ENCODE measurements at places on chromosomes 6 and 20.

GRCh38 chr6:166650824-166651807 is 24.1 kb upstream of the RPS6KA2 start:
- no peak for DNase-seq

DNA sequence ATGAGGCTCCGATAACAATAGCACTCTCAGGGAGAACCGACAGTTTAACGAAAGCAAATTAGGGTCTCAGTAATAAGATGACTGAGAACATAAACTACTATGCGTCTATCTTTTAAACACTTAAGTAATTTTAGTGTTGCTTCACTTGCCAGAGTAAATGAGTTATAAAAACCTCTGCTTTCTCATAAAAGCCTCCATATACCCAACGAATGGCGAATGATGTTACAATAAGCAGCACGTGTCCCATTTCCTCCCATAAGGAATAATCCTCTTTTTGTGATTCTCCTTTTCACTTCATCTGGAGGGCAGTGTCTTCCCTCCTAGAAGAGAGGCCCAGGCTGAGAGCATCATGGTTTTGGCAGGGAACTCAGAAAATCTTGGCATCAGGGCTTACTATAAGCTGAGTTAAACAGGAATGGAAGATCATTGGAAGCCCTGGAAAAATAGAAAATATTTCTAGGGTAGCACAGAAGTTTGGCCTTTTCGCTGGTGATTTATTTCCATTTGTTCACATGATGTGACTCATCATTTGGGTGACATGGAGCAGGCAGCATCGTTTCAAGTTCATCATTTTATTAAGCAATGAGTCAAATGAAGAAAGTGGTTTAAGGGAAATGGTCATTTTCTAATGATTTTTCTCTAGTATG is 255.4 kb downstream of the ATXN1 start:
- no peak for DNase-seq

GRCh38 chr6:99143108-99143861 is 195.5 kb upstream of the FBXL4 start:
- DNase-seq, result no peak

- DNase-seq, result no peak
These were observed 42.7 kb downstream of the IRAK1BP1 start for GRCh38 chr6:78910010-78910409.

- no peak for DNase-seq
These were observed 198.0 kb downstream of the SIM1 start for GRCh38 chr6:100266494-100267401.

- no peak for DNase-seq
These were observed 81.1 kb downstream of the MAFB start for GRCh38 chr20:40607927-40608326.

DNA sequence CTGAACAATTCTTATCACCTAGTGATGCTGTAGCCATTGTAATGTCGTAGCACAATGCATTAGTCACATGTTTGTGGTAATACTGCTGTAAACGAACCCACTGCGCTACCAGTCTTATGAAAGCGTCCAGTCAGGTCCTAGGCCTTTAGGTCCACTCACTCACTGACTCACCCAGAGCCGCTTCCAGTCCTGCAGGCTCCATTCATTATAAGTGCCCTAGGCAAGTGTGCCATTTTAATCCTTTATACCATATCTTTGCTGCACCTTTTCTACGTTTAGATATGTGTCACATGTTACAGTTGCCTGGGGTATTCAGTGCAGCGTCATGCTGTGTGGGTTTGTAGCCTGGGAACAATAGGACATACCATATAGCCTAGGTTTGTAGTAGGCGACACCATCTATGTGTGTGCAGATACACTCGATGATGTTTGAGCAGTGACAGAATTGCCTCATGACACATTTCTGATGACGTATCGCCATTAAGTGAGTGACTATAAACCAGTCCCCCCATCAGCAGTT is 15.4 kb downstream of the IGF2R start:
- DNase-seq, result no peak

GRCh38 chr6:149755300-149756260 is 6.0 kb downstream of the PCMT1 start:
- DNase-seq, result peak; percentile 8

- no peak for DNase-seq
These were observed 160.9 kb downstream of the DTNBP1 start for GRCh38 chr6:15501826-15502445.

GRCh38 chr6:110654096-110654820 is 161.0 kb downstream of the CDK19 start:
- no peak for DNase-seq

- DNase-seq, result no peak
These were observed 7.2 kb downstream of the BTBD9 start for GRCh38 chr6:38632490-38632889.

- DNase-seq, result no peak
These were observed 138.5 kb downstream of the ZDHHC14 start for GRCh38 chr6:157519255-157520116.

- peak; percentile 33 for DNase-seq
These were observed 2.7 kb upstream of the MYT1 start for GRCh38 chr20:64161356-64162238.

DNA sequence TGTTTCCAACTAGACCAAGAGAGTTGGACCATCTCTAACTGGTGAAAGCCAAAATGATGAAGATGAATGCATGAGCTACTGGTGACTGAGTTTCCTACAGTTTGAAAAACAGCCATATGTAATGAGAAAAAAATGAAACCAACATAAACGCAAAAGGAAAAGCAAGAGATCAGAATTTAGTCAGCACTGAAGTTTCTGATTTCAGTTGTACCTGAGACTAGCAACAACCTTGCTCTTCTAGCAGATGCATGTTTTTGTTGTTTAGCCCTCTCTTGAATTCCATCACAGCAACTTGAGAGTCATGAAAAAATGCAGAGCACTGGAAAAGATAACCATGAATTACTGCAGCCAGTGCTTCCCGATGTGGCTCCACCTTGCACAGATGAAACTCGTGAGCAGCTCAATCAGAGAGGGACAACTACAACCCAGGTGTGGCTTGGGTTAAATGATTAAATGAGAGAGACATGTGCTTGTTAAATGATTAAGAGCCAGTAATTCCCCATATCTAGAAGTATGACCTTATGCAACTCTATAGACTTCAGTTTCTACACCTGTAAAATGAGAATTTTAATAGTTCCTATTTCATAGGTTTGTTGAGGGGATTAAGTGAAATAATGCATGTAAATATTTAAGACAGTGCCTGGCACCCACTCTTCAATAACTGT is 104.8 kb downstream of the ELOVL4 start:
- DNase-seq, result no peak

GRCh38 chr6:56864171-56864616 is 90.7 kb upstream of the BEND6 start:
- DNase-seq, result no peak

DNA sequence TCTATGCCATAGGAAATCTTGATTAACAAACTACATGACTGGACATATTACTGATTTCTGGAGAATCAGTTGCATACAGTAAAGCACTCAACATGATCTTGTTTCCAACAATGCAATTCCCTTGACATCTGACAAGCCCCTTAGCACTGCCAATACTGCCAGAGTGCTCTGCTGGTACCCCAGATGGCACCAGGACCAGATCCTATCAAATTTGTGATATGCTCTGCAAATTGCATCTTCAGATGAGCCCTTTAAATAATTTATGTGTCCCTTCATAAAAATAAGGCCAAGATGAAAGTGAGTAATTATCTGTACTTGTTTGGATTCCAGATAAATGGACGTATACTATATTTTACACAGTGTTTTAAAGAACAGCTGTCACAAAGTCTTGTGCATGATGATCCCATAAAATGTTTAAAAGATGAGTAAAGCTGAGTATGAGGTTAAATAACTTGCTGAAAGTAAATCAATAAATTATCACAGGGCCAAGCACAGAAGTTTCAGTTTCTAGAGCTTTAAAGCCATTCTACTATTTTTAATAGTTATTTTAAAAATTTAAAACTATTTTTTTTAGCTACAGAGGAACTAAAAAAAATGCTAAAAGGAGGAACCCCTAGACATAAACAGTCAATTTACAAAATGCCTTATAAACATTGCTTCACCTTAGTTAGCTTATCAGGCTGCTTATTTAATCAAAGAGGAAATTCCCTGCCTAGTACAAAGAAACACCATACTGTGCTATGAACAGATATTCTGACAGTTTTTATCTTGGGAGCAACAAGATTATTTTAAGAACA is 42.1 kb downstream of the NUDT3 start:
- DNase-seq, result no peak

DNA sequence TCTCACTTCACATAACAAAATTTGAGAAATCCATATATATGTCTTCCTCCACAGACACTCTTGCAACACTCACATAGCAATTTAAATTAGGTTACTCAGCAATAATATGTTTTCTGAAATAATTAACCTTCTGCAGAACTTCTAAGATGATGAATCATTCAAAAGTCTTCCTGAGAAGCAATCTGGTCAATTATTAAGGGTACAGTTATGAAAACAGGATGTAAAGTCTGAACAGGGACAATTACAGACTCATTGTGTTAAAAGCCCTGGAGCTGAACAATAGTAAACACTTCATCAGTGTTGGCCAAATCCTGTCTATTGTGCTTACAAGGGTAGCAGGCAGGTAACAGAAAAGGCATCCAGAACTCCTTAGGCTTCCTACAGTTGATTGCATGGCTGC is 75.4 kb downstream of the FILIP1 start:
- DNase-seq, result no peak

GRCh38 chr20:23007886-23008655 is 27.0 kb upstream of the SSTR4 start:
- DNase-seq, result no peak

DNA sequence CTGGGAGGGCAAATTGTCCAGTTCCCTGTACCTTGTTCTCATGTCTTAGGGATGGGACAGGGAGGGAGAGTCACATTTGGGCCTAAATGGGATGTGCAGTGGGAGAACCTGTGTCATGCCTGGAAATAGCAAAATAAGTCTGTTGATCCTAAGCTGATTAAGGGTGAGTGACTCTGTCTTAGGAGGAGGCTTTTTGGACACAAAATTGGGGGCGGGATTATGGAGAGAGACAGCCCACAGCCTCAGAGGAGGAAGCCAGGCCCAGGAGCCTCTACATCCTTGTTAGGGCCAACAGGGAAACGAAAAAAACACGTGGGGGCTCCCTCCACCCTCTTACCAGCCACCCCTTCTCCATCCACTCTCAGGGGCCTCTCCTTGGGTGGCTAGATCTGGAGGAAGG is 2.2 kb downstream of the KCNB1 start:
- no peak for DNase-seq

DNA sequence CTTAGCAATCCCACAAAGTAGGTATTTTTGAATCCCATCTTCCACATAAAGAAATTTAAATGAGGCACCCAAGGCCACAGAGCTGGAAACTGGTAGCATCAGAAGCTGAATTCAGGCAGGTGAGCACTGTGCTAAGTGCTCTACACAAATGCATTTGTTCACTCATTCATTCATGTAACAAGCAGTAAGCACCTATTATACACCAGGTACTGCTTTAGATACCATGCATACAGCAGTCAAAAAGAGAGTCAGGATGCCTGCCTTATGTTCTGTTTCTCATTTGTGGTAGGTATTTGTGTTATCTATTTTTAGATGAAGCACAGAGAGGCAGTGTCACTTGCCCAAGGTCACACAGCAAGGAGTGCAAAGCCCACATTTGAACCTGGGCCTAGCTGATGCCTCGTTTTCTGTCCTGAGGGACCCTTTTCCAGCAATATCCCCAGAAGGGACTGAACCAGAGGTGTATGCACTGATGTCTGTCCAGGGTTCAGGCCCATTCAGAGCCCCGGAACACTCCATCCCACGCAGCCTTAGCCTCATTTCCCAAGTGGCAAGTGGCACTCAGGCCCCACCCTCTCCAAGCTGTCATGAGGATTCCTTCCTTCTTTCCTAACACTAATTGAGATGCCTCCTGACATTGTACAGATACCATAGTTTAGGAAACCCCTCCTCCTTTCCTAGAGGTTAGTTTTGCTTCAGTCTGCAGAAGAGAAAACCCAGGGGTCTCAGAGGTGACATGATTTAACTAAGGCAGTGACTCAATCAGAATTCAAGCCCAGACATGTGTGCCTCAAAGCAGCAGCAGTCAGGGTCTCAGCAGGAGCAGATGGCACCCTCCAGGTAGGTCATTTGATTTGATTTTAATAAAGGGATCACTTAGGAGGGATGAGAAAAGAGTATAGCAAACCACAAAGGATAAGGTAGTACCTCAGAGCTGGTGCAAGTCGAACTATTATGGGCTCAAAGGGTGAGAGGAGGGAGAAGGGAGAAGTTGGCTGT is 61.2 kb upstream of the SIRPA start:
- no peak for DNase-seq

DNA sequence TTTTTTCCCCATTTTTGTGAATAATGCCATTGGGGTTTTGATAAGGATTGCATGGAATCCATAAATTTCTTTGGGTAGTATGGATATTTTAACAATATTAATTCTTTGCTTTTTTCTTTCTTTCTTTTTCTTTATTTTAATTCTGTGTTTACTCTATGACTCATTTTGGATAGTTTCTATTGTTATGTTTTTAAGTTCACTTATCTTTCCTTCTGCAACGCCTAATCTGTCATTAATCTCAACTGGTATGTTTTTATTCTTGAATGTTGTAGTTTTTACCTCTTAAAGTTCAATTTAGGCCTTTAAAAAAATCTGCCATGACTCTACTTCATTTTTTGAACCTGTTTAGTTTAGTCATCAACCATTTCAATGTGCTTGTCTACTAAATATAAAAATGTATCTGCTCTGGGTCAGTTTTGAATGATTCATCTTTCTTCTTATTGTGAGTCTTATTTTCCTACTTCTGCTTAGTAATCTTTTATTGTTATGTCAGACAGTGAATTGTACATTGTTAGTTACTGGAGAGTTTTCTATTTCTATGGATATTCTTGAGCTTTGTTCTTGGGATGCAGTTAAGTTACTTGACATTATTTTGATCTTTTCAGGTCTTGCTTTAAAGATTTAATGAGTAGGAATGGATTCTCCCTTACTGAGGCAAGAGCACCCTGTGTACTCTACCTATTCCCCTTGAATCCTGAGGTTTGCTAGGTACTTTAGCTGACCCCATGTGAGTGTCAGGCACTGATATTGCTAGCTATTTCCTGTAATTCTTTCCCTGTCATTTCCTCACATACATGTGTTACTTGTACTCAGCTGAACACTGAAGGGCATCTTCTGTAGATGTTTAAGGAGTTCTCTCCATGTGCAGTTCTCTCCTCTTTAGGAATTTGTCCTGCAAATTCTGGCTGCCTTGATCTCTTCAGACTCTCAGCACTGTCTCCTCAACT is 104.2 kb downstream of the TFAP2B start:
- no peak for DNase-seq
